ENCODE measurements at places on chromosomes 5 and 9.

GRCh38 chr5:160064995-160065614, 54.1 kb downstream of the PWWP2A start:
- DNase-seq, result no peak

GRCh38 chr5:144958002-144958401, 787.3 kb downstream of the KCTD16 start:
- DNase-seq, result no peak

DNA sequence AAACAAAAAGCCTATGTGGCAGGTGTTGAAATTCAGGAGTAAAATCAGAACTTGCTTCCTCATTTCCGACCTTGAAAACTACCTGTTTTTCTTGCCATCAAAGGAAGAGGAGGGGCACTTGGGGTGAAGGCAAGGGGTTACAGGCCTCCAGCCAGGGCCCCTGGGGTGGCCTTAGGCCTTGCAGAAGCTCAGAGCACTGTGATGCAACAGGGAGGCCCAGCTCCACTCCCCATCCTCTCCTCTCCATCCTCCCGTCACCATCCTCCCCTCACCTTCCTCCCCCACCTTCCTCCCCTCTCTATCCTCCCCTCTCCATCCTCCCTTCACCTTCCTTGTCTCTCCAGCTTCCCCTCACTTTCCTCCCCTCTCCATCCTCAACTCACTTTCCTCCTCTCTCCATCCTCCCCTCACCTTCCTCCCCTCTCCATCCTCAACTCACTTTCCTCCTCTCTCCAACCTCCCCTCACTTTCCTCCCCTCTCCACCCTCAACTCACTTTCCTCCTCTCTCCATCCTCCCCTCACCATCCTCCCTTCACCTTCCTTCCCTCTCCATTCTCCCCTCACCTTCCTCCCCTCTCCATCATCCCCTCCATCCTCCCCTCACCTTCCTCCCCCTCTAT, 111.6 kb downstream of the WNK2 start:
- no peak for DNase-seq

GRCh38 chr5:92556747-92557146, 1024.3 kb downstream of the NR2F1-AS1 start:
- no peak for DNase-seq

DNA sequence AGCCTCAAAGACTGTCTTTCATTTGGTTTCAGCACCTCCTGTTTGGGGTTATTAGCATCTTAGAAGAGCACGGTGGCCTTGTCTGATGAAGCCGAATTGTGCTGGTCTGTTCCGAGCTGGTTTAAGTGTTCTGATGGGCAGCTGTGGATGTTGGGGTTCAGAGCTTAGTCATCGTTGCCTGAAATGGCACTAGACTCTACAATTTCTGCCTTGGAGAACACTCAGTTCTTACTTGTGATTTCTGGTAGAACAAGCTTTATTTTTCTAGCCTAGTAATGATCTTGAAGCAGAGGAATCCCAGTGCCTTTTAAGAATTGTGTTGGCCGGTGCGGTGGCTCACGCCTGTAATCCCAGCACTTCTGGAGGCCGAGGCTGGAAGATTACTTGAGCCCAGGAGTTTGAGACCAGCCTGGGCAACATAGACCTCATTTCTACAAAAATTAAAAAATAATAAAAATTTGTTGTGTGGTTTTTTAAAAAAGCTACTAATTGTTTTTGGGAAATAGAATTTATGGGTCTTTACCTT, 7.8 kb downstream of the FBXW5 start:
- DNase-seq, result no peak

DNA sequence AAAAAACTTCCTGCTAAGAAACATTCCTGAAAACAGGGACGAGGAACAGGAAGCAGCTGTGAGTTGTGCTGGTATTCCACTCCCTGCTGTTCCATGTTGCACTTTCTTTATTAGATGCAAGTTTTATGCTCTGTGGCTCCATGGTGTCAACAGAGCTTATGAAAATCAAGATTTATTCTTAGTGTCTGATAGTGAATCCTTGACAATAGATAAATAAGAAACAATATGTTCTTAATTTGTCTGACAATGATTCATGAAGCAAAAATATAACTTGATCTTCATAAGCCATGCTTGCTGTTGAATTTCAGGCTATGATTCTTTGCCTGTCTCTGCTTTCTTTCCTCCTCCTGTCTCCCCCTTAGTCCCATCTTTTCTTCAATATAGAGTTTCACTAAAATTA, 119.6 kb downstream of the DROSHA start:
- DNase-seq, result no peak

DNA sequence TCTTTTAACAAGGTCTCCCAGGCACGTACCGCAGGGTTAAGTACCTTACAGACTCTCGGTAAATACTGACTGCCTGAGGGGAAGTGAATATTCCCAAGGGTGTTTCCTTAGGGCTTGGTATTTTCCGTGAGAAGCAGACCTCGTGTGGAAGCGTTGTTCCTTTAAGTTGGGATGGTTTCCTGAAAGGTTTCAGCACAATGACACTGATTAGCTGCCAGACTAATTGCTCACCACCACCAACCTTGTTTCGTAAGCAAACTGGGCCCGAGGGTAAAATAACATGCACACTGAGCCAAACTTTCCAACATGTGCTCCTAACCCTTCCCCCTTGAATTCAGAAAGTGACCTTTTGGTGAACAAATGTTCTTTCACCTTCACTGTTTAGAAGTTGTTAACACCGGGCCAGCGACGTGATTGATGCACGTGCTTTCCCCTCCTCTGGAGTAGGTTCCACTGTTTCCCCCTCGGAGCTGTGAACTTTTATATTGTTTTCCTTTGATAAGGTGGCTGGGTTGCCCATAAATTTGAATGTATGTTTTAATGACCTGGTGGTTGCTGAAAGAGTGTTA, 128.1 kb upstream of the RPS23 start:
- no peak for DNase-seq

- DNase-seq, result no peak
Measured at GRCh38 chr5:146866263-146866662, 12.3 kb downstream of the PPP2R2B start.

DNA sequence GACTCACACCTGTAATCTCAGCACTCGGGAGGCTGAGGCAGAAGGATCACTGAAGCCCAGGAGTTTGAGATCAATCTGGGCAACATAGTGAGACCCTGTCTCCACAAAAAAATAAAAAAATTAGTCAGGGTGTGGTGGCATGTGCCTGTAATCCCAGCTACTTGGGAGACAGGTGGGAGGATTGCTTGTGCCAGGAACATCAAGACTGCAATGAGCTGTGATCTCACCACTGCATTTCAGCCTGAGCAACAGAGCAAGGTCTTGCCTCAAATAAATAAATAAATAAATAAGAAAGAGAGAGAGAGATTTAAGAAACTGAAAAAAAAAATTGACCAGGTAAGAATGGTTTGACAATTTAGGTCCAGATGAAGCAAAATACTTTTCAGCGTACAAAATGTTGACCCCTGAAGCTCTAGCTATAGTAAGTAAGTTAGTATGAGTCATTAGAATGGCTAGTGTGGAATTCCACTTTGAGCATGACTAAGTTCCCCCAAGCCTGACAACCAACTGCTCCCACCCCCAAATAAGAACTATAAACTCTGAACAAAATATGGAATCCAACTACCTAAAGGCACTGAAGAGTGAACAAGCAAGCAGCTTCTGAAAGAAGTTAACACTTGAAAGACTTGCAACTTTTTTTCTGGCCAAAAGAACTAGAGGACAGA, 217.8 kb upstream of the TLE4 start:
- no peak for DNase-seq

DNA sequence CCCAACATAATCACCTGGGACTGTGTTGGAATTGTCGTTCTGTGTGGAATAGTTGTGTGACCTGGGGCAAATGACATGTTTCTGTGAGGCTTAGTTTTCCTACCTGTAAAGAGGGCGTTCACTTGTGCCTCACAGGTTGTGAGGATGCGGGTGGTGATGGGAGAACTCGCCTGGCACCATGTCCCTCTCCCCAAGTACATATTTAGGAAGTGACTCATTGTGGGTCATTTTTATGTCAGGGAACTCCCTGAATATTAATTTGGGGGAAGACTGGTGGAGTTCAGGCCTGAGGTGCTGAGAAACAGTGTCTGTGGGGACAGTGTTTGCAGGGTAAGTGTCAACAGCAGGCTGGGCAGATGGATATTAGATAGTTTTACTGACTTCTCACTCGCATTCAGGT, 144.7 kb downstream of the KDM4C start:
- DNase-seq, result no peak

GRCh38 chr9:104980039-104980654, 52.2 kb upstream of the ABCA1 start:
- DNase-seq, result no peak

GRCh38 chr9:20775683-20776082, 91.6 kb downstream of the FOCAD start:
- no peak for DNase-seq
